ENCODE measurements at places on chromosomes 13 and 19.

GRCh38 chr19:7287722-7288121, 6.5 kb downstream of the INSR start:
- no peak for DNase-seq

DNA sequence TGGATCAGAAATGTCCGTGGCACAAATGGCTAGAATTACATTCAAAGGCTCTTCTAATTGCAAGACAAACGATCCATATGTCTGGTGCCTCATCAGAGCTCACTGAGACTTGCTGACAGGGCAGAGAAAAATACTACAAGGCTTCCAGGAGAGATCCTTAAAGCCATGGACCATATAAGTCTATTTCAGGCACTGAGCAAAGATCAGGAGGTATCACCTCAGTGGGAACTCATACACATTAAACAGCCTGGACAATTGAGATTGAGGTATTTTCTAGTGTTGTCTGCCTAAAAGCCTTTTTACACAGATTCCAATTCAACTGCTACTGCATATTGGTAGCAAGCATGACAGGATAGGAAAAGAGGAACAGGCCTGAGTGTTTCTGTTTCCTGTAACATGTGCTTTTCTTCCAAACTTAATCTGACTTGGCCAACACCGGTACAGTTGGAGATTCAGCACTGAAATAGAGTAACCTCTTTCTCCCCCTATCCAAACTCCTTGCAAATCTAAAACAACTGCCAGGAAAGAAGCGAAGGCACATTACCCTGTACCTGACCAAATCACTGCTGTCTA, 65.9 kb downstream of the SERP2 start:
- DNase-seq = no peak

GRCh38 chr13:112889351-112890290, 79.4 kb upstream of the MCF2L start:
- DNase-seq = no peak

GRCh38 chr13:78680576-78681350, 21.8 kb upstream of the OBI1 start:
- DNase-seq = no peak

GRCh38 chr13:20610006-20610405, 43.0 kb downstream of the IFT88 start:
- DNase-seq = no peak

DNA sequence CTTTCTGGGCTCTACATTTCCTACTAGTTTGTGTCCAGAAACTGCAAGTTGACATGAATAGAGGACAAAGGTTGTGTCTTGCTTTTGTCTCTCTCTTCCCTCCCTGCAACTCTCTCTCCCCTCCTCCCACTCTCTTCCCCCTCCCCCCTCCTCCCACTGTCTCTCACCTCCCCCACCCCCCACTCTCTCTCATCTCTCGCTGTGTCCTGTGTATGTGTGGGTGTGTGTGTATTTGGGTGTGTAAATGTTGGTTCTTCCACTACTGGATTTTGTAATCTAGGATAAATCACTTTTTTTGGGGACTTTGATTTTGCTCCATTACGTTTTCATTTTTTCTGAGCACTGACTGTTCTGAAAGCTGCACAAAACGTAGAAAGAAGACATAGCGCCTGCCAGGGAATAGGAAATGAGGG, 48.4 kb downstream of the AKAP11 start:
- DNase-seq = no peak

DNA sequence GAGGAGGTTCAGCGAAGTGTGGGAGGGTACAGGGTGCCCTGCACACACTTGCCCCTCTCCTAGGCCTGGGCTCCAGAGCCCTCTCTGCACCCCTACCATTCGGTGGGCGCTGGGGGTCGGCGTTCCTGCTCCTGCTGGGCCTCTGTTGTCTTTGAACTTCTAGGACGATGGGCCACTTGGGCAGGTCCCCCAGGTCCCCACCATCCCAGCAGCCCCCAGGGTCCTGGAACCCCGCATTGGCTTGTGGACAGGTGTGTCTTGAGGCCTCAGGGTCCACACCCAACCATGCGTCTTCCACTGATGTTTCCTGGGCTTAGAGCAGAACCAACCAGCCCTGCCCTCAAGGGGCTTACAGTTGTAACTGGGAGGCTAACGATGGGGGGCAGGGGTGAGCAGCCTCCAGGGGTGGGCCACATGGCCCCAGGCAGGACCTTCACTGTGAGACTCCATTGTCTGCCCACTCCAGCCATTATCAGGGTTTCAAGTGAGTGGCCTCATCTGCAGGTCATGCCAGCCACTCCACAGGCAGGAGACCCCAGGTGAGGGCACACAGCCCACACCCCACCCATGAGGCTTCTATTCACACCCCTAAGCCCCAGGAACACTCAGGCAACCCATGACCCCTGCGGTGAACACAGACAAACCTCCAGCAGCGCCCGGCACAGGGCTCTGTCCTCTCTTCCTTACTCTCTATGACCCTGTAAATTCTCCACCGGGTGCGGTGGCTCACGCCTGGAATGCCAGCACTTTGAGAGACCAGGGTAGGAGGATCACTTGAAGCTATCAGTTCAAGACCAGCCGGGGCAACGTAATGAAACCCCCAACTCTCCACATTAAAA, 2.0 kb upstream of the KLF16 start:
- no peak for DNase-seq

DNA sequence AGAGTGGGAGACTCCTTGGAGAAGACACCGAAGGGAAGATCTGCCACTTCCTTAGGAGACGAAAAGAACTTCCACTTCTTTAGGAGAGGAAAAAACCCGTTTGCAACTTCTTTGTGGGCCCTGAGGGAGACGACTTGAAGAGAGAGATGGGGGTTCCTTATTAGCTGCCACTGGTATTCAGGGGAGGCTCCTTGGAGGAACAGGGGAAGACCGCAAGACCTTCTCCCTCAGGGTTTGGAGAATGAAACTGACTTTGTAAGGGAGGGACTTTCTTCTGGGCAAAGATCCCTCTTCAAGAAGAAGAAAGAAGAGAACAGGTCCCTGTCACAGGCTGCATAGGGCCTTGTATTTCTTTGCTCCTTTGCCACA, 416 bp downstream of the BCKDHA start:
- no peak for DNase-seq

DNA sequence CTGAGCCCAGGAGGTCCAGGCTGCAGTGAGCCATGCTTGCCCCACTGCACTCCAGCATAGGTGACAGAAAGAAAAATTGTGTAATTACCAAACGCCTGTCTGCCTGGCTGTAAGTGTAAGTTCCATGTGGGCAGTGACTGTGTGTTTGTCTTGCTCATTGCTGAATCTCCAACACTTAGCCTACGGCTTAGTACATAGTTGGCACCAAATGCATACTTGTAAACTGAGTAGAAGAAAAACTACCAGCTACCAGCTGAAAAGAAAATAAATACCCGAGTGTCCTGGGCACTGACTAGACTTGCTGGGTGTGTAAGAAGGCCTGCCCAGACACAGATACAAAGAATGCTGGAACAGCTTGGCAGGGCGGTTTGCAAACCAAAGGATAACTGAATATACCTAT, 2.7 kb upstream of the CEBPG start:
- DNase-seq = no peak

GRCh38 chr13:95880331-95880730, 172.9 kb downstream of the UGGT2 start:
- no peak for DNase-seq

GRCh38 chr13:30149248-30149647, 158.1 kb downstream of the KATNAL1 start:
- DNase-seq = no peak

DNA sequence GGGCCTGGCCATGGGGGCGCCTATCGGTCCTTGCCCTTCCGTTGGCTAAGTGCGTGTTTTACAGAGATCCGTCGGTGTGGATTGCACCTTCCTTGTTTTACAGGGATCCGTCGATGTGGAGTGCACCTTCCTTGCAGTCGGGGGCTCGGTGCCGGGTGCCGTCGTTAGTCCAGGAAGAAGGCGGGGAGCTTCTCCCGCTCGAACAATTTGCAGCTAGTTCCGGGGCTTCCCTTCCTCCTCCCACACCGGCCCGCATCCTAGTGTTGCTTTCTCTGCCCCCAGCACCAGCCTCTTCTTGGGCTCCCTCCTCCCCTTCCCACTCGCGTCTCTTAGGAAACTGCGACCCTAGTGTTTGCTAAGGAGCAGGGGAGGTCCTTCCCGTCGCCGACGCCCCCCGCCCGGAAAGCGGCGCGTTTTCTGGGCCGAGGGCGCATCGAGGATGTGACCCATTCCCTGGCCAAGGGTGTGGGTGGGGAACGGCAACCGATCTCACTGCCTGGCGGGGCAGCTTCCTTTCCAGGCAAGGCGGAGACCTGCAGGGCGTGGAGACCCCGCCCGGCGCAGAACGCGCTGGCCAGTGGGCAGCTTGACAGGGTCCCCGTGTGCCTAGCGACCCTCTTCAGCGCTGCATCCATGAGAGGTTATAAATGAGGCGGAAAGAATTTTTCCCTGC, 75.7 kb upstream of the ZNF91 start:
- DNase-seq = no peak

DNA sequence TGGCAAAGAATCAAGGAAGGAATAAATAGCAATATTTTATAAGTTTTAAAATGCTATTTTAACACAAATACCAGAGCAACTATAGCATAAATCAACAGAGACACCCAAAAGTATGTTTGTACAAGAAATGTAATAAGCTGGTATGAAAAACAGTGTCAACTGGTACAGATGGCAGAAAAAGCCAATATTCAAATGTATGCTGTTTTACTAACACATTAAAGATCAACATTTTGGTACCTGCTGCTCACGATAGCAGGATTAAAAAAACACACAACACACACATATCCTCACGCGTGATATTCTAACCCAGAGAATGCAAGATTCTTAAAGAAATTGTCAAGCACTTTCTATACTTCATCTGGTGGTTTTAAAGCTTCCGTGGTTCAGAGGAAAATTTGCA, 48.1 kb upstream of the C19orf12 start:
- no peak for DNase-seq

- no peak for DNase-seq
Measured at GRCh38 chr19:11405846-11406643, 13.1 kb downstream of the RGL3 start.

- DNase-seq = no peak
Measured at GRCh38 chr13:50030315-50030714, 15.1 kb downstream of the KCNRG start.

- no peak for DNase-seq
Measured at GRCh38 chr13:86402500-86402899, 603.3 kb upstream of the SLITRK6 start.

DNA sequence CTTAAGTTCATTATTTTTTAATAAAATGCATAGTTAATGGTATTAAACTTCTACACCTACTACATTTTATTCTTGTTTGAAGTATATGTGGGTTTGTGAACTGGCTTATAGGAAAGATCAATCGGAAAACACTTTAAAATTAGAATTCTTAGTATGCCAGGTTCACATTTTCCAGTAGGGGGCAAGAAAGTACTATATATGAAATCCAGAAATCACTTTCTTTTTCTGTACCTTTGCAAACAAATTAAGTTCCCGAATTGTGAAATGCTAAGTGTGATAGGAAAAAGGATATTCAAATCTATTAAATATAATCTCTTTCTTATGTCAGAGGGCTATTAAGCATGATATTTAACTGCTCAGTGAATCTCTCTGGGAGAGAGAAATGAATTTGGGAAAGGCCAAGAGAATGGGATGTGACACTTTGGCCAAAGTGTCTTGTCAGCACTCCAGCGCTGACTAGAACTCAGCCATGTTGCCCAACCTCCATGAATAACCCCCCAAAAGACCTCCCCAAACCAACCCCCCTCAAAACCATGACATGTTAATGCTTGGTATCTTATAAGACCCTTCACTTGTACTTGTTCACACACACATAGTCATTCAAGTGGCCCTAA, 122.6 kb upstream of the SLC10A2 start:
- no peak for DNase-seq

DNA sequence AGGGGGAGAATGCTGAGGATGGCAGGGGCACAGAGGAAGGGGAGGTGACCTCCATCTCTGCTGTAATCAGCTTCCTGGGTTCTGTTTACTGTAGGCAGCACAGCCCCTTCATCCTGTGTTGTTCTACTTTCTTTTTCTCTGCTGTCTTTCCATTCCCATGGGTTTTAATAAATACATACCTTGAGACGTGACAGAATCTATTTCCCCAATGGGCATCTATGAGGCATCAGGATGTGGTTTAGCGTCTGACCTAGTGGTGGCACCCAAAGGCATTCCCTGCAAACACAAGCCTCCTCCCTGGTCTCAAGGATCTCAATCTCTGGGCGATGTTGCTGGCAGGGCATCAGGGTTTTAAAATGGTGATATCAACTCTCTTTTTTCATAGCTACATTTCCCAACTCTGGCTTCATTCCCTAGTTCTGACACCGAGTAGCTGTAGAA, 60.8 kb downstream of the ALOX5AP start:
- DNase-seq = no peak

- DNase-seq = no peak
Measured at GRCh38 chr13:82356667-82357410, 1525.4 kb downstream of the SLITRK1 start.

DNA sequence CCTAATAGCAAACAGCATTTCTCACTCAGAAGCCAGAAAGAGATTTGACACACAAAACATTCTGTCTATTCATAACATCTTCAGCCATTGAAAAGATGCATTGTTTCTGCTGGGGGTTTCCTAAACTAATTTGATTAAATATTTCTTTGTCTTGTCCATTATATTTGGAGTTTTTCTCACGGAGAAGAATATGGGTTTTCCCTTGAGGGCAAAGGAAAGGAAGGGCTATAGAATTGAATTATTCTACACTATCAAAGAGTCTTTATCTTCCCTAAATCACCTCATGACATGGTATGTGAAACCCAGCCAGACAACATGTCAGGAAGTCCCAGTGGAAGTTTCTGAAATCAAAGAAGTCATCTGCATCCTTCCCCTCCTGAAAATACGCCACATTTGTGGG, 186.4 kb downstream of the SHISA2 start:
- no peak for DNase-seq

DNA sequence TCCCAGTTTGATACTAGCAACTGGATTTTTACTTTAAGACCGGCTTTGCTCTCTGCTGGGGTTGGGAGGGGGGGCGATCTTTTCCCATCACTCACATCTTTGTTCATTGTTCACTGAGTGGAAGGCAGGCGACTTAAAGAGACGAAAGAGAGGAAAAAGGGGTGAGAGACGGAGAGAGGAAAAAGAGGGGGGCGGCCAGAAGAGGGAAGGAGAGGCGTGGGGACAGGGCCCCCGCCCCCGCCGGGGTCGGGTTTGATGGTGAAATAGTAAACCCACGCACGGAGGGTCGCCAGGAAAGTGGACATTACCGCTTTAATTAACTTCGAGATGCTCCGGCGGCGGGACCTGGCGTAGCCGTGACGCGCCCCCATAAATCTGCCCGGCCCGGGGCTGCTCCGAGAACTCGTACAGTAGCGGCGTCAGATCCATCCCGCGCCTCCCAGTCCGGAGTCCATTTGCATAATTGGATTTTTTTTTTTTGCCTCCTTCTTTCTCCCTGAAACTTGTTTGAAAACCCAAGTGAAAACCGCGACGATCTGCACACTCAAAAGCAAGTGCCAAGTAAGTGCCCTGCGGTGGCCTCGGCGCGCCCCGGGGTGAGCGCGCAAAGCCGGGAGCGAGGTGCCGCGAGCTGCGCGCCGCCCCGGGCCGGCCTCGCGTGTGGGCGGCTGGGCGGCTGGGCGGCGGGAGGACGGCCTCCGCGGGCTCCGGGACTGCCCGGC, 143.9 kb upstream of the ZNF536 start:
- no peak for DNase-seq

- DNase-seq = peak; percentile 51
Measured at GRCh38 chr19:10289167-10289835, 451 bp upstream of the ICAM5 start.

- no peak for DNase-seq
Measured at GRCh38 chr19:13024126-13024950, 29.1 kb downstream of the NFIX start.
